Upper lobe of right lung (tissue), 1 donor: ENCODE measurements at places on chromosomes 5 and 9. TPM values are rescaled to one million over a fixed set of nuclear protein-coding genes. Genes with fewer than 3 reads are reported as not detected.

- DNase-seq, result no peak
Observed at GRCh38 chr5:178429491-178430185, 160.6 kb downstream of the COL23A1 start.

DNA sequence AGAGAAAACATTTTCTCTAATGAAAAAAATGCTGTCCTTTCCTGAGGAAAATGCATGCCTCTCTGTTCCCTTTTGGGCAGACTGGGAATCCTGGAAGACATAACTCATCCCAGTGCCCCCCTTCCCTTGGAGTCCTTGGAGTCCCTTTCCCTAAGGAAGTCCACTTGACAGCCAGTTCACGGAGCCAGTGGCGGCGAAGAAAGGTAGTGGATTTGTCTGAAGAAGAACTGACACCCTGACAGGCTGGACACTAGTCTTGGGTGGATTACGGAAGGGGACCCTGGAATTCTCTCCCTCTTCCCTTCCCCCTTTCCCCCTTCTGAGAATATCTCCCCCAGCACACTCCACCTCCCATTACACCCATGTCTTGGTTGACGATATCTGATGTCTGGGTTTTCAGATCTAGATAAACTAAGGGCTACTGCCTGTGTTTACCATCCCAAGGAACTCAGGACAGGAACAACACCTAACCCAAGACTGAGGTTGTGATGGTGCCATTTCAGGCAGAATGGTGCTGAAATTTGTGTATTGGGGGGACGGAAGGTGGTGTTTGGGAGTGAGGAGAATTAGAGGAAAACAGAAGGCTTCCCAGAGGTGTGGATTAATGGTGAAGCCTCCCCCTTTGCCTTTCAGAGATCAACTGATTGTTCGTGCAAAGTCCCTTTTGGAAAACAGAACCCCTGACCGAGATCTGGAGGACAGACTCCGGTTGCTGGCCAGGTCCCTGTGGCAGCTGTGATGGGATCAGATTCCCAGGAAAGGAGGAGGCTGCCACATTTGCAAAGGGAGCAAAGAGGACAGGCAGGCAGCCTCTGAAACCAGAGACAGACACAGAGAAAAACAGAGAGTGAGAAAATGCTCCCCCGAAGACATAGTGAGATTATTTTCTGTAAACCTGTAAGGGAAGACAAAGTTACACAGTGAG is 704 bp downstream of the SPARC start:
- DNase-seq, result no peak

- DNase-seq, result no peak
Observed at GRCh38 chr5:96876292-96876850, at the start of gene ERAP2. TSS of gene ERAP2 (plus strand) at chr5:96876500. CDS start at chr5:96879686, 3,186 bp downstream.

GRCh38 chr5:102554082-102554481 is 55.3 kb upstream of the SLCO6A1 start:
- DNase-seq, result no peak

- no peak for DNase-seq
Observed at GRCh38 chr9:70859694-70860093, 261.7 kb downstream of the TRPM3 start.

DNA sequence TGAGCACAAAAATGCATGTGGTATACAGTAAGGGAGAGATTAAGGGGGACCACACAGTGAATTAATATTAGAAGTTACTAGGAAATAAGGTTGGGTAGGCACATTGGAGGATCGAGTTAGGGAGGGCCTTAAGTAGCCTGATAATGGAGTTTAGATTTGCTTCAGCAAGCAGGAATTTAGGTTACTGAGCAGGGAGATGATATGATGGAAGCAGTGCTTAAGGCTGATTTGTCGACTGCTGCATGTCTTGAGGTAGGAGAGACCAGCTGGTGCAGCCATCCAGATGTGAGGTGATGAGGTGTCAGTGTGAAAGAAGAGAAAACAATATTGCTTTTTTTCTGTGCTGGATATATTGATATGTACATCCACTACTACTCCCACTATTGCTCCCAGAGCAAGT is 55.2 kb upstream of the ACTBL2 start:
- no peak for DNase-seq

DNA sequence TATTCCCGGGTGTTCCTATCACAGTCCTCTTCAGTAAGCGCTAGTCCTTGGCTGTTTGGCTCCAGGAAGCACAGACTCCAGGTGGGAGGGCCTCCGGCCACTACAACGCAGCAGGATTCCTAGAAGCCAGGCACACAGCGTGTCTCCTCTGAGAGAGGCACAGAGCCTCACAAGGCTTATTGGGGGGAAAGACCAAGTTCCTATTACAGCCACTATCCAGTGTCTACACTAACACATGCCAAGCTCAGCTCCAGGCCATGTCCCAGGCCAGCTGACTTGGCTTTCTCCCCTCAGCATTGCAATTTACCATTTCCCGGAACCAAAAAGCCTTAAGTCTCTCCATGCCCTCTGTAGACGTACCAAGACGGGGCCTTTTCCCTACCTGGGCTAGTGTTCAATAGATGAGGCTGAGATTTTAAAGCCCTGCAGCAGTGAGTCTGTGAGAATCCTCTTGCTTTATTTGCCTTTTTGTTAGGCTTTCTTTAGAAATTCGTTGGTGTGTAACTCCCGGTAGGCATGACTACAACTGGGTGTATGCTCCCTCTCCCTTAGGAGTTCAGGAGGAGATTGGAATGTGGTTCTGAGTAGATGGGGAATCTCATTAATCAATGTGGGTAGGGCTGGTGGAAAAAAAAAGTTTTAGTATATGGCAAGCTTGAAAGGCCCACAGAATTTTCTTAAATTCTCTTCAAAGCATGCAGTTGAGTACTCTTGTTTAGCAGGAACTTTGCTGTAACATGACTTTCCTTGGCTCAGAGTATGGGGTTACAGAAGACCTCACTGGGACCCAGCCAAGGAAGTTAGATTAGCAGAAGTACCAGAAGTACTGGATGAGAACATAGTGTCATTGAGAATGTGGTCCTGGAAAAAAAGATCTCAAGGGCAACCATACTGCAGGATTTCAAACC is 84.3 kb upstream of the SLC1A3 start:
- no peak for DNase-seq

DNA sequence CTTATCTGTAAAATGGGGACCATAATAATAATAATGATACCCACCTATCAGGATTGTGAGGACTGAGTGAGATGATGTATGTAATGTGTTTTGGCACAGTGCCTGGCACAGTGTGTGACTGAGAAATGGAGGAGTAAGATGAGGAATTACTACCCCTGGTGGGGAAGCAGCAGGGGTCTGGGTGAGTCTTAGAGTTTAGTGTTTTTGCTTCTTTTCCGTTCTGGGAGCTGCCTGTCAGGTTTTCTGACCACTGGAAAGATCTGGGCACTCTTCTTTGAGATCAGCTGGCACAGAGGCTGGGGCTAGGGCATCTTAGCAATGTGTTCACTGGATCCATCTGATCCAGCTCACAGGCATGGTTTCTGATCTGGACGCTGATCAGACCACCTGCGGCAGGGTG is 8.5 kb downstream of the LCP2 start:
- DNase-seq, result no peak

GRCh38 chr5:180166176-180166575 is 42.8 kb downstream of the RASGEF1C start:
- no peak for DNase-seq

GRCh38 chr5:81852291-81853029 is 101.6 kb upstream of the SSBP2 start:
- peak; percentile 67 for DNase-seq

DNA sequence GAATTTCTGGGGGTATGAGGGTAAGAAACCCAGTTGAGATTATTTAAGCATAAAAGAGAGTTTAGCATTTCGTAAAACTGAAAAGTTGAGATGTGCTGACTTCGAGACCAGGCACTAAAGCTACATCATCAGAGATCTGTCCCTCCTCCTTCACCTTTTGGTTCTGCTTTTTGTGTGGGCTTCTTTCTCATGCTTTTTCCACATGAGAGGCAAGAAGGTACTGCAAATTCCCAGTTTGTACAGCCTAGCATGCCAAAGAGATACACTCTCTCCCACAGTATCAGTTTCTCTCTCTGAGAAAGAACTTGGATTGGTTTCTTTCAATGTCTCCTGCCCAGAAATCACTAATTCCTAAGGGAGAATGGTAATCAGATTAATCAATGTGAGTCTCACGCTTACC is 584.7 kb downstream of the SEMA5A start:
- DNase-seq, result no peak

DNA sequence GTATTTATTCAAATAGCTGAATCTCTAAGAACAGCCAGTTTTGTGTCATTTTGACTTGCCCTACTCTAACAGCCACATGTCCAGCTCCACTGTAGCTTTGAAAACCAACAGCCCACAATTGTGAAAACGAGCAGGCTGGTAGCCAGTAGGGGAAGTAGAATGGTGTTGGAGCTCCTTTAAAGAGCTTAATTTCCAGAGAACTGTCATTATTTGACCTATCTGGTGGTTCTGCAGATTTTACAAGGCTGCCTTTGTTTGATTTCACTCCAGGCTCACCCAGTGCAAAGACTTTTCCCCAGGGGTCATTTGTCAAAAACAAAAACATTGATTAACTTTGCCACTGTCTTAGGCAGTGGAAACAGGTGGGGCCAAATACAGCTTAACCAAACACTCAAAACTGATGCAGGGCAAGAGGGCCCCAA is 3.2 kb upstream of the PJA2 start:
- no peak for DNase-seq

DNA sequence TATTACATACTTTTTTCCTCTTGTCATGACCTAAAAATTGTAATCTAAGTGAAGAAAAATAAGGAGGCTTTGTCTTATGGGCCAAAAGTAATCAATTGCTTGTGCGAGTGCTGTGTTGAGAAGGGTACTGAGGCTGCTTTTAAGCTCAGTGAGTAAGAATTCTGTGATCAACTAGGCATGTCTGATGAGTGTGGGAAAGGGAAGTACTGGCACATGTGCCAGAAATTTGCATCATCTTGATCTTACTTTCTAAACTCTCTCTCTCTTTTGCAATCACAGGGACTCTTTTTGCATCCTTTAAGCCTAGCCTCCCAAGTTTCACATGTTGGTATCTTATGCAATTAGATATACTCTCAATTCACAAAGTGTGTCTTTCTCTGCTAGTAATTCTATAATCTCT is 329.9 kb downstream of the KIF4B start:
- no peak for DNase-seq

GRCh38 chr9:13491138-13491492 is 211.6 kb upstream of the MPDZ start:
- no peak for DNase-seq

- no peak for DNase-seq
Observed at GRCh38 chr9:95129476-95130291, 187.8 kb downstream of the FANCC start.

- DNase-seq, result peak; percentile 22
Observed at GRCh38 chr5:136210259-136210658, 17.3 kb upstream of the SMIM32 start.

- no peak for DNase-seq
Observed at GRCh38 chr9:134436379-134436762, 110.1 kb downstream of the RXRA start.

- no peak for DNase-seq
Observed at GRCh38 chr9:8845808-8846207, 1046.2 kb upstream of the DMAC1 start.

- DNase-seq, result no peak
Observed at GRCh38 chr5:169299191-169299662, 1.7 kb downstream of the SLIT3 start.

DNA sequence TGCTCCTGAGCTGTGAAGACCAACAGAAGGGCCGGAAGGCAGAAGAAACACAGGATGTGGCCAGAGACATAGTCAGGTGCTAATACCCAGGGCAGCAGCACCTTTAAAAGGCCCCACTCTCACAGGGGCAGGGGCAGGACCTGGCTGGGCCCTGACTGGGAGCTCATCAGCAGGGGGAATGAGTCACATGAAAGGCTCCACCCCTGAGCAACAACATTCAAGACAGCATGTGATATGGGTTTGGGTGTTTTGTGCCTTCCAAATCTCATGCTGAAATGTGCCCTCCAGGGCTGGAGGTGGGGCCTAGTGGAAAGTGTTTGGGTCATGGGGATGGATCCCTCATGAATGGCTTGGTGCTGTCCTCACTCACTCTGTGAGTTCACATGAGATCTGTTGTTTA is 181.7 kb downstream of the ERCC6L2 start:
- DNase-seq, result no peak

GRCh38 chr5:123438244-123438643 is 15.0 kb upstream of the CEP120 start:
- no peak for DNase-seq

Gene POLE3
- total RNA-seq, result 31.0 TPM

Gene GFI1B
- total RNA-seq, result 0.52 TPM

Gene AGXT2
- total RNA-seq, result not detected

Gene DOCK8
- 83.4 TPM for total RNA-seq

Gene ORM2
- total RNA-seq, result 3.9 TPM

Gene MOB3B
- 17.8 TPM for total RNA-seq

Gene NINJ1
- 53.2 TPM for total RNA-seq

Gene ZNF879
- total RNA-seq, result 6.7 TPM

Gene TTC16
- total RNA-seq, result 0.41 TPM

Gene GLRA1
- total RNA-seq, result not detected

Gene IL33
- total RNA-seq, result 64.8 TPM

Gene SMU1
- 19.2 TPM for total RNA-seq

Gene LHX6
- 16.9 TPM for total RNA-seq

Gene ACSL6
- 0.98 TPM for total RNA-seq
